ENCODE measurements at places on chromosomes 12 and 14. TPM values are rescaled to one million over a fixed set of nuclear protein-coding genes. Genes with fewer than 3 reads are reported as not detected.

NRIP2 gene
- total RNA-seq = not detected

GON7 gene
- total RNA-seq = 5.1 TPM

NGDN gene
- total RNA-seq = 75.9 TPM

RNASE8 gene
- total RNA-seq = not detected

NUP107 gene
- total RNA-seq = 32.2 TPM

CDH24 gene
- total RNA-seq = 4.3 TPM

B4GALNT1 gene
- total RNA-seq = not detected

STXBP6 gene
- not detected for total RNA-seq

MGP gene
- not detected for total RNA-seq

KCNK10 gene
- not detected for total RNA-seq

GZMH gene
- not detected for total RNA-seq

COX8C gene
- total RNA-seq = not detected

TNFAIP2 gene
- total RNA-seq = 10.0 TPM

SMAGP gene
- 11.7 TPM for total RNA-seq

C12orf43 gene
- total RNA-seq = 3.2 TPM

AP5M1 gene
- total RNA-seq = 15.2 TPM

RNF212B gene
- not detected for total RNA-seq

KRT4 gene
- 0.96 TPM for total RNA-seq

SMIM41 gene
- total RNA-seq = not detected

MYH6 gene
- not detected for total RNA-seq

ADAM20 gene
- total RNA-seq = 0.43 TPM

GARIN6 gene
- total RNA-seq = not detected

TAS2R13 gene
- 0.48 TPM for total RNA-seq

CFAP251 gene
- total RNA-seq = 16.4 TPM

PLEK2 gene
- 50.1 TPM for total RNA-seq

KCNC2 gene
- not detected for total RNA-seq

DDN gene
- total RNA-seq = 0.43 TPM

EMC9 gene
- 12.8 TPM for total RNA-seq

CCDC197 gene
- not detected for total RNA-seq

TGM1 gene
- 69.1 TPM for total RNA-seq

ACOT2 gene
- 7.9 TPM for total RNA-seq

HOXC4 gene
- under 0.01 TPM for total RNA-seq

KLRC2 gene
- total RNA-seq = not detected

IGFBP6 gene
- 76.5 TPM for total RNA-seq

RERGL gene
- total RNA-seq = not detected

SIX6 gene
- not detected for total RNA-seq

EXOC3L4 gene
- 0.48 TPM for total RNA-seq

POTEG gene
- not detected for total RNA-seq

CEBPE gene
- not detected for total RNA-seq

SLC35F4 gene
- total RNA-seq = not detected

PARPBP gene
- total RNA-seq = 3.9 TPM

SDR9C7 gene
- total RNA-seq = not detected

ADGRD1 gene
- total RNA-seq = not detected

HOXC12 gene
- total RNA-seq = not detected

C3AR1 gene
- not detected for total RNA-seq

GPR84 gene
- not detected for total RNA-seq

DPY19L2 gene
- total RNA-seq = under 0.01 TPM

CLEC4C gene
- total RNA-seq = not detected

GUCY2C gene
- total RNA-seq = not detected

ZFHX2 gene
- total RNA-seq = under 0.01 TPM
